ENCODE measurements at places on chromosomes 5 and 9.

- DNase-seq: no peak
These were observed 61.9 kb upstream of the IGFBPL1 start for GRCh38 chr9:38486056-38486615.

GRCh38 chr9:117189121-117189520 lies 225.7 kb downstream of the ASTN2 start:
- no peak for DNase-seq

DNA sequence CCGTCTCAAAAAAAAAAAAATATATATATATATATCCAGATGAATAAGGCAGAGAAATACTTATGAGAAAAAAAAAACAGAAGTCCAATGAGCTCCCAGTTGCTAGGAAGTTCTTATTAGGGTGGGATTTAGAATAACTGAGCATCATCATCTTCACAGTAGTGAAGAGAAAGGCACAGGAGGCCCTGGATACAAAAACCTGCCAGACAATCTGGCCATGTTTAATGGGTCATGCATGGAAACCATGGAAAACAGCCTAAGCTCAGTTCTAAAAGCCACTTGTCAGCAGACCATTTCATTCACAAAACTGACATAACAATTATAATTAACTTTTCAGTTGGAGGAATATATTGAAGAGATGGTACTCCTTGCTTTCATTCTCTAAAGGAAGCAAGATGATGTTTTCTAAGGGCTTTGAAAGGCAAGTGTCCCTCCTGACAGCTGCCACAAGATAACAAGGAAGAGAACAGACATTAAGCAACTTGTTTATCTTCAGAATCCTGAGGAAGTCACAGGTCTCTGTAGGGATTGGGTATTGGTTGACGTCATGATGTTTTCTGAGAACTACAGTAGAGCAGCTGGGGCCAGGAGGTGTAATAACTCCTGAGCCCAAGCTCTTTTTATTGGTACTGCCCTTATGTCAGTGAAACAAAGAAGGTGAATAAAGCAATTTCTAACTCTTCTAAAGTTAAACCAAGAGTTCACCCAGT lies 463.1 kb downstream of the DMAC1 start:
- DNase-seq: no peak

GRCh38 chr5:67494186-67494855 lies 297.7 kb upstream of the CD180 start:
- DNase-seq: no peak

DNA sequence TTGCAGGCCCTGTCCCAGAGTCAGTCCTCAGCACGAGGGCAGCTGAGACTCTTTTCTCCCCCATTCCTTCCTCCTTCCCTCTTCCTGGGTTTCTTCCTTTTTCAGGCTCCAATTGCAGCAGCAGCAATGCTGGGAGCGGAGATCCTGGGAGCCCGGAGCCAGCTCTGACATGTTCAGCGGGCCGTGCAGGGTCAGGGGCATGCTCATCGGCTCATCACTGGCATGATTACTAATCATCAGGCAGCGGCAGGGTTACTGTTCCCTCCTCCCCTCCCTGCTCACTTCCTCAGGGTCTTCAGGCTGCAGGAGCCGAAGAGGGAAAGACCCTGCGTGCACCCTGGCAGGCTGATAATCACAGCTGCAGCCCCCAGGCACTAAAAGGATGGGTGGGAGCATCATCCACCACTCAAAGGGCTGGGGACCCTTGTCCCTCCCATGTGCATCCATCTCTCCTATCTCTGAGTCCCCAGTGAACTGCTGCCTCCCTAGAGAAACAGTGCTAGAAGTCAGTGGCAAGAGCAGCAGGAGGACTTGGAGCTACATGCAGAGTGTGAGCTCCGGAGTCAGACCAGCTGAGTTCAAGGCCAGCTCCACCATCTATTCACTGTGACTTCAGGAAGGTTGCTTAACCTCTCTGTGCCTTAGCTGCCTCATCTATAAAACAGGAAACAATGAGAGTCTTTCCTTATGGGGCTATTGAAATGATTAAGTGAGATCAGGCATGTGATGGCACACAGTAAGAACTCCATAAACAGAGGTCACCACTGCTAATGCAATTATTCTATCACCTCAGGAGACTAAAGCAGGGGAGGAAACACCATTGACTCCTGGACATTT lies 7.8 kb upstream of the KCNIP1 start:
- no peak for DNase-seq

DNA sequence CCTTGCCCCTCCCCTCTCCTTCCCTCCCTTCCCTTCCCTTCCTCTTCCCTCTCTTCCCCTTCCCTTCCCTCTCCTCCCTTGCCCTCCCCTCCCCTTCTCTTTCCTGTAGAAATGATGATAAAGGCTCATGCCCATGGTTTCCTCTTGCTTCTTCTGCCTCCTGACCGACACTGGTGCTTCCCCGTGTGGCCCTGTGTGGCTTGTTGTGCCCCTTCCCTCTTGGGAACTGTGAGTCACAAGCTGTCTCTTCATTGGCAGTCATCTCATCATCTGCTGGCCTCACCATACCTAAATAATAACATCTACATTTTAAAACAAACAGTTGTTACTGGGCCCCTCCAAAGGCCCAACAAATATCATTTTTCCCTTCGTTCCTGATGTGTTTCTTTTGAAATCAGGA lies 11.7 kb upstream of the CARNMT1 start:
- DNase-seq: peak; percentile 12

DNA sequence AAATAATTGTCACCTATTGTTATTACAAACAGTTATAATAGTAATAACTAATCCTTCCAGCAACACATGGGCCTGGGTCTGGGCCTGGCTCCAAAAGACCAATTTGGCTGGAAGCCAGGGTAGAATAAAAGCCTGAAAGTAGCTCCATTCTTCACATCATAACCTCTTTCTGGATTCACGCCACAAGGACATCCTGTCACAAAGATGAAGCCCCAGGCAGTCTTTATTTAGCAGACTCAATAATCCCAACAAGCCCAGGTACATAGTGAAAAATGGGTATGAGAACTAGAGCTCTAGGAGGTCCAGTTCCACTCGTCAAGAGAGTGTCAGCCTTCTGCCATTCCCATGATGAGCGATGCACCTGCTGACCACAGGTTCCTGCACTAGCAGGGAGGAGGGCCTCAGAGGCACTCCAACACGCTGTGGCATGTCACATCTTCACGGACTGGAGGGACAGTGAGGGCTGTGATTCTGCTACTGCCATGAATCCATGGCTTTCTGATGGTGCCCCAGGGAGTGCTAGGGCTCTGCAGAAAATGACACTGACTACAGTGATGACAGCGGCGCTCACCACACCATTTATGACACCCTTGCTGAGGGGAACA lies 124.9 kb downstream of the SPOCK1 start:
- DNase-seq: no peak

GRCh38 chr5:79510638-79511037 lies 3.3 kb downstream of the HOMER1 start:
- DNase-seq: no peak

Data from activated naive CD8-positive, alpha-beta T cell treated with anti-CD3 and anti-CD28 coated beads, Interleukin-2, amount 50 U/mL, for 24 hours (primary cell).